ENCODE measurements at places on chromosomes 1 and 21. TPM values are rescaled to one million over a fixed set of nuclear protein-coding genes. Genes with fewer than 3 reads are reported as not detected.

The PEAR1 gene
- 0.28 TPM for total RNA-seq

The GJA5 gene
- 1.7 TPM for total RNA-seq

The FCGR2B gene
- not detected for total RNA-seq

The FHL3 gene
- 39.5 TPM for total RNA-seq

The CATSPERE gene
- total RNA-seq: not detected

The RPE65 gene
- total RNA-seq: not detected

The LCE1A gene
- not detected for total RNA-seq

The DIO1 gene
- total RNA-seq: not detected

The NMNAT2 gene
- total RNA-seq: 10.0 TPM

The ELAPOR1 gene
- 2.1 TPM for total RNA-seq

The ADORA3 gene
- total RNA-seq: not detected

The SMCP gene
- total RNA-seq: not detected

The SYTL1 gene
- total RNA-seq: 5.4 TPM

The FNBP1L gene
- total RNA-seq: 114 TPM

The GBP6 gene
- total RNA-seq: not detected

The ERG gene
- total RNA-seq: 1.0 TPM

The NME7 gene
- total RNA-seq: 12.9 TPM

The ZSCAN20 gene
- 3.9 TPM for total RNA-seq

The RGS13 gene
- total RNA-seq: not detected

The LDLRAD2 gene
- 0.31 TPM for total RNA-seq

The CFHR1 gene
- not detected for total RNA-seq

The KRTAP21-2 gene
- not detected for total RNA-seq

The ACBD6 gene
- total RNA-seq: 65.9 TPM

The CENPF gene
- total RNA-seq: 123 TPM

The MAEL gene
- 0.76 TPM for total RNA-seq

The OLFML3 gene
- 69.9 TPM for total RNA-seq

The DENND2C gene
- 4.1 TPM for total RNA-seq

The RNU1-1 gene
- total RNA-seq: under 0.01 TPM
